ENCODE measurements at places on chromosomes 3 and 15. TPM values are rescaled to one million over a fixed set of nuclear protein-coding genes. Genes with fewer than 3 reads are reported as not detected.

CNOT10 gene
- total RNA-seq: 67.6 TPM

RARRES1 gene
- not detected for total RNA-seq

CHAC1 gene
- 35.3 TPM for total RNA-seq

SH2D7 gene
- not detected for total RNA-seq

CLEC3B gene
- not detected for total RNA-seq

CASR gene
- total RNA-seq: not detected

PEX5L gene
- total RNA-seq: not detected

SLC12A1 gene
- not detected for total RNA-seq

FSIP1 gene
- total RNA-seq: 0.65 TPM

TM4SF4 gene
- total RNA-seq: not detected

PRKCD gene
- total RNA-seq: 91.6 TPM

ISLR gene
- total RNA-seq: not detected

FAM81A gene
- total RNA-seq: 40.3 TPM

FBXO40 gene
- total RNA-seq: not detected

FBXW12 gene
- 0.37 TPM for total RNA-seq

EEF1AKMT4 gene
- 18.8 TPM for total RNA-seq

SLC6A6 gene
- total RNA-seq: 44.6 TPM

U2SURP gene
- 175 TPM for total RNA-seq

MAP1A gene
- total RNA-seq: 3.3 TPM

SLC9A9 gene
- 9.3 TPM for total RNA-seq

CFAP44 gene
- 7.2 TPM for total RNA-seq
